Activated naive CD4-positive, alpha-beta T cell treated with anti-CD3 and anti-CD28 coated beads, Interleukin-2, amount 50 U/mL, for 72 hours (primary cell): ENCODE measurements at places on chromosomes 5 and 9.

- DNase-seq = no peak
These were observed 61.1 kb upstream of the IL6ST start for GRCh38 chr5:56055859-56056258.

DNA sequence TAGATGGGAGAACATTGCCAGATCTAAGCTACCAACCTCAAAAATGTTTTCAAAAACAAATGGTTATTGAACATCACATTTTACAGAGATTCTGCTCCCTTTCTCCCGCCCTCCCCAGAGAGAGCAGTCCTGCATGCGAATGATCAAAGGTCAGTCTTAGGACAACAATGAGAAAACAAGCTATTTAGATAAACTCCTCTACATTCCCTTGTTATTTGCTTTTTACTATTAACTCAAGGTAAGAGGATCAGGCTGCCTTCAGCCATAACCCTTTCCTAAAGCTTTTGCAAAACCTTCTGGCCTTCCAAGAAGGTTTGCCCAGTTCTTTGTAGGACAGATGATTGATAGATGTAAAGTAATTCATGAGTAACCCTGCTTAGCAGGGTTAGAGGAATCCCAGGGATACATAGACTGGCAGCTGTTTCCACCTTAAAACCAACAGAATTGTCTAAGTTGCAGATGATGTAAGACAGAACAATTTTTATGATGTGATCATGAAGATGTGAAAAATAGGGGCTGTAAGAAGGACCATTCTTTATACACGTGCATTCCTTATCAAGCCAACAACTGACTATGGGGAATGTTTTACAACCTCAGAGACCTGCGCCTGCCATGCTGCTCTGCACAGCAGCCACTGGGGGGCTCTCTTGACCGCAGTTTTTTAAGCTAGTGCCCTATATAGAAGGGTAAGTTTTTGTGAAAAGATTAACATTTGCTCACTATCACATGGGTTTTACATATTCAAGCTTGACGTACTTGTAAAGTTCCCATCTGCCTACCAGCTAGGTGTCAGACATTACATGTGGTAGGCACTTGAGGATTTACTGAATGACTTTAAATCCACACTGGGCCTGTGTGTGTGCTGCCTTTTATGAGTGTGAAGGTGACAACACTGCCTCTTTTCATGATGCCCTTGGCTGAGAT, 2.3 kb upstream of the ZNF782 start:
- no peak for DNase-seq

- DNase-seq = no peak
These were observed 335.0 kb upstream of the TUSC1 start for GRCh38 chr9:26013199-26013598.

GRCh38 chr9:135491764-135492163, 8.7 kb upstream of the MRPS2 start:
- DNase-seq = no peak

- no peak for DNase-seq
These were observed 4.5 kb downstream of the CCDC180 start for GRCh38 chr9:97311798-97312500.

- DNase-seq = no peak
These were observed 11.8 kb upstream of the SCGB3A1 start for GRCh38 chr5:180603076-180603594.
